DMS153 (cell line): ENCODE measurements at places on chromosomes 4 and X.

- DNase-seq = no peak
Measured at GRCh38 chr4:5142726-5143125, 91.4 kb downstream of the STK32B start.

DNA sequence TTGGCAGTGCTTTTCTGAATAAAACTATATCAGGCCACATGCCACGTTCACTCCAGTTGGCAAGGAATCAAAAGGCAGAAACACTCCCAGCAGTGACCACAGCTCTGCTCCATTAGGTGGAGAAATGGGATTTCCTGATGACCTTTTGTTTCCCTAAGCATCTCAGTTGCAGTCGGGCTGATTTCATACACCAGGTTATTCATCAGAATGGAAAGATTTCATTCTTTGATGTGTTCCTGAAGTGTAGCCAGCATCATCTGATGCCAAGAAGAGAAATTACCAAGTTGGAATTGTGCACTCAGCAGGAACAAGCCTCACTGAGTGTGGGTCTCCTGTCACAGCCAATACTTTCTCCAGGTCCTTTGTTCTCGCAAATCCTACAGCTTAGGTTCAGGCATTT is 193.7 kb downstream of the SPATA18 start:
- no peak for DNase-seq

GRCh38 chr4:1783970-1784369 is 9.1 kb upstream of the FGFR3 start:
- DNase-seq = no peak

DNA sequence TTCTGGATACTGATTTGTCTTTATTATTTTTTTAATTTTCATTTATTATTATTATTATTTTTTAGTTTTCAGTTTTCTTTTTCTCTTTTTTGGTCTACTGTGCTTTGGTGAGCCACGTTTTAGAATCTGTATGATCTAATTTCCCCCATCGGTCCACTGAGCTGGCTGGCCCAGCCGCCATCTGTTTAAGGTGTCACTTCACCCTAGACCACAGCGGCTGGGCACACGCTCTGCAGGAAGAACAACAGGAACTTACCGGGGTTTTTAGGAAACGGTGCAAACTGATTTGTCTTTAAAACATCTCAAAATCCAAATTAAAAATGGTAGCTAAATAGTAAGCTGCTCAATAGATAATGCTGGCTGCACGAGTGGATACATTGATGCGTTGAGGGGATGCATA is 48.8 kb upstream of the AMOT start:
- DNase-seq = no peak

DNA sequence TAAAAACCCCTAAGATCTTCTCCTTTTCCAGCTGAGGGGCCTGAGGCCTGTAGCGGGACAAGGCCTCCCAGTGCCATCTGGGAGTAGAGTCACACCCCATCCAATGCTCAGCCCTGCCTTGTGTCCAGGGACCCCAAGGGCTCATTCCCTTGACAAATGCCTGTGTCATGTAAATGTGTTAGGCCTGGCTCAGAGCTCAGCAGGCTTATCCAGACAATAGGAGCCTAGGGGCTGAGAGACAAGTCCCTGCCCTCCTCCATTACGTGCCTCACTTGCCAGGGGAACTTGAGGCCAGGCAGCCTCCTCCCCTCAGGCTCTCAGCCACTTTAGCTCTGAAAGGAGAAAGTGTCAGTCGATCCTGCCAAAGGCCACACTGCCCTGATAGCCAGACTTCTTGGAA is 166.8 kb upstream of the MAMLD1 start:
- no peak for DNase-seq

DNA sequence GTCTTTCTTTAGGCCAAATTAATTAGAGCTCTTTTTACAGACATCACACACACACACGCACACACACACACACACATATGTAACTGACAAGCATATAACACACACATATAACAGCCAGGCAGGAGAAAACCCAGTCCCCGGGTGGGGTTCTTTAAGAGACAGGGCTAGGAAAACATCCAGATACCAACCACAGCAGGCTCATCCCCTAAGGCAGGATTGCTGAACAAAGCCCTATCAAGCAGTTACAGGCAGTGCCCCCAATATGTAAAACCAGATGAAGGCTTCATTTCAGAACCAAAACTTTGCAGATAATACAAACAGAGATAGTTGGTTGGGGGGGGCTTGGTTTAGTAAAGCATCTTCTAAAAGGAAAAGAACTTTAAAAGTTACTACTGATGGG is 18.0 kb upstream of the FAM47E start:
- DNase-seq = no peak
